Upper lobe of left lung (tissue), 6 donors: ENCODE measurements at places on chromosomes 16 and 17. TPM values are rescaled to one million over a fixed set of nuclear protein-coding genes. Genes with fewer than 3 reads are reported as not detected.
A peak's percentile ranks its signal among the peaks of the same experiment; 100 is the strongest.

DNA sequence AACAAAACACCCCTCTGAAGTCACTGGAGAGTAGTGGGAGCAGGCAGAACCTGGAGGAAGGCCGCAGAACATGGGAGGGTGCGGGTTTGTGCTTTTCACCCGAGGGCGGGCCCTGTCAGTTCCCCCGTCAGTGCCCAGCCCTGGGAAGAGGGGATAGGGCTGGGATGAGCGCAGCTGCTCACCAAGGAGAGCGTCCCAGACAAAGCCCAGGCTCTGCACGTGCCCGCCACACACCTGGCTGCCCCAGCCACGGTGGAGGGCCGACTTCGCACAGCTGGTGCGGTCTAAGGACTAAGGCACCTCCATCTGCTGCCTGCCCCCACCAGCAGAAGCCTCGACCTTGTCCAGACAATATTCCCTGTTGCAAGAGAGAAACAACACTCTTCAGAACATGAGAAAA, 39.5 kb downstream of the ZCCHC14 start:
- peaks cover 8% of the 10 kb centered on the region for H3K4me1 ChIP-seq
- DNase-seq = no peak
- H3K27me3 ChIP-seq = no peaks in the 10 kb centered on the region
- H3K4me3 ChIP-seq = no peak overlapping the region

- no peaks in the 10 kb centered on the region for H3K27me3 ChIP-seq
- no peak overlapping the region for H3K4me3 ChIP-seq
- no peaks in the 10 kb centered on the region for H3K4me1 ChIP-seq
- H3K27ac ChIP-seq = no peak overlapping the region
Measured at GRCh38 chr16:57842601-57843000, 40.3 kb upstream of the KIFC3 start.

DNA sequence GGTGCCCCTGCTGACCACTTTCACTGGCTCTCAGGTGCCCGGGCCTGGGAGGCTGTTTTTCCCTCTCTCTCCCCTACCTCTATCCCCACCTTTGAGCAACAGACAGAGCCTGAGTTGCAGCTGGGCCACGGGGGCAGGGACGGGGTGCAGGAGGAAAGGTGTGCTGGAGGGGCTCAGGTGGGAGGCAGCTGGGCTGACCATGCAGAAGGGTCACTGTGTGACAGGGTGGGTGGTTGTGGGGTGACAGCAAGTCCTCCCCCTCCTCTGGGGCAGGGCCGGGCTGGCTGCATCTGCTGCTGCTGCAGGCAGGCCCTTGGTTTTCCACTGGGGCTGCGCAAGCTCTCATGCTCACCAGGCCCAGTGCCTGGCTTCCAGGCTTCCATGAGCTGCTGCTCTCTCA, 6.6 kb downstream of the ZNF319 start:
- H3K36me3 ChIP-seq = peaks cover 41% of the 10 kb centered on the region
- H3K4me3 ChIP-seq = no peak overlapping the region
- no peak for DNase-seq
- peaks cover 57% of the 10 kb centered on the region for H3K4me1 ChIP-seq
- peak overlapping the region; percentile 79 for H3K27ac ChIP-seq

GRCh38 chr16:67659675-67660563, at the start of gene ACD:
ACD (minus strand) TSS chr16:67660260; CDS start chr16:67660220, 40 bp downstream.
- DNase-seq = peak; percentile 91
- peak within 1 kb of the TSS; percentile 87 for H3K4me3 ChIP-seq
- peaks cover 22% of the 10 kb centered on the region for H3K36me3 ChIP-seq
- H3K27ac ChIP-seq = peak within 1 kb of the TSS; percentile 90

GRCh38 chr17:49969134-49969759, at the start of gene DLX4:
DLX4 (plus strand) TSS chr17:49969190; CDS start chr17:49969469, 279 bp downstream.
- H3K4me3 ChIP-seq = peak within 1 kb of the TSS; percentile 61
- DNase-seq = no peak
- H3K27ac ChIP-seq = no peak within 1 kb of the TSS

- no peaks in the 10 kb centered on the region for H3K27me3 ChIP-seq
- DNase-seq = peak; percentile 94
- peak within 1 kb of the TSS; percentile 38 for H3K4me3 ChIP-seq
Measured at GRCh38 chr17:43832976-43833829, at the start of gene MPP3. MPP3 (minus strand) TSS chr17:43833146; CDS start chr17:43831906, 1,240 bp downstream.

DNA sequence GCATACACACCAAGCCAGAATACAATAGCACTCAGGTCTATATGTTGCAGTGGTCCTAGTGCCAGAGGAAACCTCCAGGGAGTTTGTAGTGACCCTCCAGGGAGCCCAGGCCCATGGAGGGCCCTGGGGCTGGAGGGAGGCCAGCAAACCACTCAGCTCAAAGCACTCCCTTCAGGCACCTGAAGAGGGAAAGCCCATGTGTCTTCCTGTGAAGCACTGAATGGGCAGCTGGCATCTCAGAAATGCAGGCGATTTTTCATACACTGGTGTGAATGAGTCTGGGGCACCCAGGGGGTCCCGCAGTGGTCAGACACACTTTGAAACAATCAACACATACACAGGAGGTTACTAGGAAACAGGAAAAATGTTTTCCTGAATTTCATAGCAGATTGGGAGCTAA, 12.8 kb downstream of the TBC1D26 start:
- no peaks in the 10 kb centered on the region for H3K27me3 ChIP-seq
- H3K4me3 ChIP-seq = no peak overlapping the region
- peak; percentile 54 for DNase-seq
- no peaks in the 10 kb centered on the region for H3K4me1 ChIP-seq
- no peaks in the 10 kb centered on the region for H3K36me3 ChIP-seq

- no peaks in the 10 kb centered on the region for H3K27me3 ChIP-seq
- peaks cover 49% of the 10 kb centered on the region for H3K36me3 ChIP-seq
- H3K4me1 ChIP-seq = no peaks in the 10 kb centered on the region
- DNase-seq = no peak
- H3K4me3 ChIP-seq = no peak overlapping the region
- no peak overlapping the region for H3K27ac ChIP-seq
Measured at GRCh38 chr16:10995565-10995964, 51.2 kb downstream of the CLEC16A start.

GRCh38 chr16:1472974-1473373, 1.9 kb downstream of the CLCN7 start:
- no peak overlapping the region for H3K27ac ChIP-seq
- no peak overlapping the region for H3K4me3 ChIP-seq
- no peaks in the 10 kb centered on the region for H3K27me3 ChIP-seq
- H3K4me1 ChIP-seq = peaks cover 16% of the 10 kb centered on the region
- DNase-seq = no peak
- no peaks in the 10 kb centered on the region for H3K36me3 ChIP-seq

- H3K4me3 ChIP-seq = no peak overlapping the region
- no peaks in the 10 kb centered on the region for H3K36me3 ChIP-seq
- DNase-seq = no peak
- H3K27me3 ChIP-seq = no peaks in the 10 kb centered on the region
Measured at GRCh38 chr16:19857593-19858339, 26.9 kb downstream of the GPRC5B start.

The PDP2 gene
- total RNA-seq = 17.3 TPM

The RAMP2 gene
- total RNA-seq = not detected

The NDUFAF8 gene
- total RNA-seq = 34.5 TPM

The KRTAP9-8 gene
- not detected for total RNA-seq

The SEPHS2 gene
- 38.8 TPM for total RNA-seq

The ABCA6 gene
- total RNA-seq = 61.6 TPM

The MYLK3 gene
- total RNA-seq = 0.11 TPM

The RTN4RL1 gene
- 5.1 TPM for total RNA-seq

The CD300H gene
- 0.37 TPM for total RNA-seq

The PPL gene
- total RNA-seq = 72.7 TPM
